ENCODE measurements at places on chromosomes 2 and 18.

- DNase-seq, result no peak
These were observed 355.0 kb downstream of the SS18 start for GRCh38 chr18:25735459-25735858.

GRCh38 chr2:96916646-96917543, 47.0 kb upstream of the SEMA4C start:
- DNase-seq, result no peak

- DNase-seq, result peak; percentile 85
These were observed 1.3 kb upstream of the SMAD2 start for GRCh38 chr18:47931718-47932103.

- no peak for DNase-seq
These were observed 376 bp downstream of the NDUFA10 start for GRCh38 chr2:240024766-240025165.

Measured in MV-4-11 (cell line).